ENCODE measurements at places on chromosomes 16 and 17.

DNA sequence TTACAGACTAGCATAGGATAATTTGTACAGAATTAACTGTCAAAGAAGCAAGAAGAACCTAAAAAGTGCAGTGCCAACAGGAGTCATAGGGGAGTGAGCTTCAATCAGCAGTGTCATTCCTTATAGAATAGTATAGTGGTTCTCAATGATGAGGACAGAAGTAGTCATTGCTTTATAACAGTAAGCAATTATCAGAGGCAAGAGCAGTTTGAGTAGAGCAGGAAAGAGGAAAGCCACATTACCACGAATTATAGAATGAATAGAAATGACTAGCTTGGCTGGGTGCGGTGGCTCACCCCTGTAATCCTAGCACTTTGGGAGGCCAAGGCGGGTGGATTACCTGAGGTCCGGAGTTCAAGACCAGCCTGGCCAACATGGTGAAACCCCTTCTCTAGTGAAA, 209.7 kb upstream of the TBX2 start:
- DNase-seq, result no peak

DNA sequence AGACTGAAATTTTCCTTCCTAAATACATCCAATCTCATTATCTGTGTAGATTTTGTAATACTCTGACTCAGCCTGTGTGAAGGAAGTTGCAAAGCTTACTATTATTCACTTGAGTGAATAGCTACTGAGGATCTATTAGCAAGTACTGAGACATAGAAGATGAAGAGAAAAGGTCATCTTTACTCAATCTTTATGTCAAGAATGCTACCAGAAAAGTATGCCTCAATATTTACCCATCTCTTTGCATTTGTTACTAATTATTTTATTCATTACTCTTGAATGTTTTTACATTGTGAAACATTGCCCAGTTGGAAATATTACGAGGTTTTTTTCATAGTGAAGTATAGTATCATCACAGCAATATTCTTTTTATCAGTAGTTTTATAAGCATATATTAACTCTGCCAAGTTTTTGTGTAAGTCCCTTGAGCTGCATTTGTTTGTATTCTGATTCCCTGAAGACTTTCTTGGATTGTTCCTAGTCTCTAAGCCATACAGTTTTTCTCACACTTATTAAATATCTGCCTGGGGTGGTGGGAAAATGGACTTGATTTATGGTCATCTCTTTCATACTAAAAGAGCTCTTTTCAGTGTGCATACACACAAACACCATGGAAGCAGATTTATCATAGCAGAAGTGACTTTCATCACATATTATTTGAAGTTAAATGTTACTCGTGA, 110.4 kb downstream of the MRTFB start:
- no peak for DNase-seq

DNA sequence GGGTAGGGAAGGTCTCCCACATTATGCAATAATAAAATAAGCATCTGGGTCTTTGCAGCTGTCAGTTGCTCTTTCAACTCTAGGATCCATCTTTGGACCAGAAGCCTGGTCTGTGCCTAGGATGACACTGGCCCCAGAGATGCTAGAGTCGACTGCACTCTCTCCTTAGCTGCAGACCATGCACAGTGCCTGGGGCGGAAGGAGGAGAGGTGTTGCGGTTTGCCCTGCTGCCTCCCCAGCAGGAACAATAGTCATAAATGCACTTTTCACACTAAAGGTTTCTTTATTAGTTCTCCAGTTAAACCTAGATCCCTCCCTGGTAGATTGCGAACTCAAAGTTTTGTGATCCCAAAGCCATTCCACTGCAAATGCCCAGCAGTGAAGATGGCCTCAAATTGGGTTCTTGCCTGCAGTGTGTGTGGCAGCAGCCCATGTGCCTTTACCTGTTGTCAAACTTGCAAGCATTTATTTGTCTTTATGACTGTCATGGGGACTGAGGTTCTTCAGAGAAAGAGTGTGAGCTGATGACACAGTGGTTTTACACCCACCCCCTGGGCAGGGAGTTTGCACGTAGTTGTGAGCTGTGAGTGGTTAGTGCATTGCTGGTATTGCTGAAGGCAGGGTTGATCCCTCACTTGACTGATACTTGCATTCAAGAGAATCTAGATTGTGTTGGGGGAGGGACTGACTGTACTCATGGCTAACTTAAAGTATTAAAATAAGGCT, 10.3 kb downstream of the ATXN1L start:
- no peak for DNase-seq

GRCh38 chr16:69485816-69486215, 61.4 kb downstream of the CYB5B start:
- no peak for DNase-seq

DNA sequence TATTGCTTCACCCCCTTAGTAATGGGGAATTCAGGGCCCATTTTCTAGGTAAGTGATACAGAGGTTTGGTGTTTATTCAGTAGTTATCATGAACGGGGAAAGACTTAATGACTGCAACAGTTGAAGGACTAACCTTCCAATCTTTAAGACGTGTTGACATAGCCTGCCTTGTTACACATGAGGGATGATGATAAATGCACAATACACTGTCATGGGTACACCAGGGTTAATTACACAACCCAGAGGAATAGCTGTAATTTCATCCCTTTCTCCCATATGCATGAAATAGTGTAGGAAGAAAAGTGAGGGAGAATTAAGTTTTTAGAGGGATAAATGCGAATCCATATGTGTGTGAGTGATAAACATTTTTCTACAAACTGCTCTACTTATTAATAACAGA, 10.7 kb downstream of the MYH4 start:
- DNase-seq, result no peak
